ENCODE measurements at places on chromosomes 7 and 10.
A peak's percentile ranks its signal among the peaks of the same experiment; 100 is the strongest.

GRCh38 chr10:65377687-65378086 lies 1548.1 kb upstream of the LRRTM3 start:
- DNase-seq = no peak

GRCh38 chr10:114749510-114749909 lies 72.1 kb upstream of the FHIP2A start:
- DNase-seq = no peak

DNA sequence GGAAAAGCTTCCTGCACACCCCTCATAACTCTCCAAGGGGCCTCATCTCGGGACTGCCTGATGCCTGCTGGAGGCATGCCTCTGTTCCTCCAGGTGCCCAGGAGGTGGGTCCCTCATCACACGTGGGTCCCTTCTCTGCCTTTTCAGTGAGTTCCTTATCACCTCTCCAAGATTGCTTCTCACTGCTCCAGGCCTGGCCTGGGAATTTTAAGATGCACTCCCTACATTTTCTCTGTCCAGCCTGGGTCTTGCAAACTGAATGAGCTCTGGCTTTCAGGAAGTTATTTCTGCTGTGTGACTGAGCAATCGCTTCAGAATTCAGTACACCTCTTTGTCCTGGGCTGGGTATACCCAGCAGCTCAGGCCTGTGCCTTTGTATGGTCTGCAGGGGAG lies 43.8 kb downstream of the LRRC18 start:
- no peak for DNase-seq

DNA sequence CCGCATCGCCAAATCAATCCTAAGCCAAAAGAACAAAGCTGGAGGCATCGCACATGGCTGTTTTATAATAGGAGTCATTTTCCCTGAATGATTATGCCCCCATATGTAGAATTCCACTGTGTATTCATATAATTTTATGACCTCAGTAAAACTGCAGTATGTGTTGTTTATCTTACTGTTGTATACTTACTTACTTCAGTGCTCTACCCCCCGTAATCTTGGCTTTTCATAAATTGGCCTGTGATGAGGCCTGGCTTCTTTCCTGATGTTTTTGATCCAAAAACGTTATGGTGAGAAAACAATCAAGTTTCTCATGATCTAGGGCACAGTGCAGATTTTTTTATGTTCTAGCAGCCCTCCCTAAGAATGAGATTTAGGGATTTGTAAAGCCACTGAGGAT lies 306.4 kb upstream of the FZD1 start:
- DNase-seq = no peak

- no peak for DNase-seq
These were observed 59.7 kb downstream of the GALNT11 start for GRCh38 chr7:152085131-152085530.

GRCh38 chr7:156942708-156943090 lies 6.8 kb upstream of the NOM1 start:
- peak; percentile 83 for DNase-seq

- DNase-seq = no peak
These were observed 81.8 kb upstream of the CREB5 start for GRCh38 chr7:28330384-28331070.

GRCh38 chr7:14905764-14906163 lies 3.2 kb upstream of the DGKB start:
- DNase-seq = peak; percentile 48

DNA sequence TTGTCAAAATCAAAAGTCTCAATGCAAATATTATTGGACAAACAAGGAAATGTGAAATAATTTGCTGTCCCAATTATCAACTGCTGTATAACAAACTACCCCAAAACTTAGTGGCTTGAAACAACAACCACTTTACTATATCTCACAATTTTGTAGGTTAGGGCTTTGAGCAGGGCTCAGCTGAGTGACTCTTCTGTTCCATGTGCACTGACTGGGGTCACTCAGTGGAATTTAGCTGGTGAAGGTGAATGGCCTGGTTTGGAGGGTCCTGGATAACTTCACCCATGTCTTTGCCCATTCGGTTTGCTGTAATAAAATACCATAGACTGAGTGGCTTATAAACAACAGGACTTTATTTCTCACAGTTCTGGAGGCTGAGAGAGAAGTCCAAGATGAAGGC lies 3.7 kb upstream of the GSDME start:
- no peak for DNase-seq

GRCh38 chr7:400901-401485 lies 111.0 kb downstream of the FOXL3 start:
- DNase-seq = no peak

DNA sequence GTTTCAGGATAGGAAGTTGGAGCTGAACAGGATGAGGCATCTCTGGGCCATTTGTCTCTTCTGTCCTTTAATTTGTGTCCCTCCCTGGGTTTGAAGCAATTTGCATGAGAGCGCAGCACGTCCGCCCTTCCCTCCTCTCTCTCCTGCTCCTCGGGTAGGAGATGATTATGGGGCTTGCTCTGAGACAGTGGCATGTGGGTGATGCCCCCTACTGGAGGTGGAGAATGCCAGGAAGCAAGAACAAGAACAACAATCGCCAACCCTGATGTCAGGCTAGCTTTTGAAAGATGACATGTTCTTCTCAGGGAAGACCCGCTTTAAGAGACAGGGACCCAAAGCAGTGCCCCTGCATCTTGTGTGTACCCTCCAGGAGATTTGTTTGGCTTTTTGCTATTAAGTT lies 63.9 kb upstream of the LOXL4 start:
- peak; percentile 46 for DNase-seq

DNA sequence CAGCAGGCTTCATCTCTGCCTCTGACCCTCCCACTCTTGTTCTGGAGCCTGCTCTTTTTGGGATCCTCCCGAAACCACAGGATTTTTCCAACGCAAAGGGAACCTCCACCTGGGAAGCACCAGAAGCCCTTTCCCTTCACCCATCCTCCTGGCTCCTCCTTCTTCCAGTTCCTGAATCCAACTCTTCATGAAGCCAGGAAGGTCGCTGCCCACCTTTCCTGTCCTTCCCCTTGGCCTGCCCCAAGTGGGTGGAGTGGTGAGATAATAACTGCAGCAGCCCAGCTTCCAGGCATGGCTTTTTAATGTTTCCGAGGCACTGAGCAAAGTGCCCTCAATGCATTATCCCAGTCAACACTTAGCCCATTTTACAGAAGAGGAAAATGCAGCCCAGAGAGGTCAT lies 70.8 kb upstream of the EEPD1 start:
- no peak for DNase-seq

- no peak for DNase-seq
These were observed 22.4 kb upstream of the CYTH3 start for GRCh38 chr7:6294839-6295238.

- DNase-seq = peak; percentile 65
These were observed 95.4 kb downstream of the ELMO1 start for GRCh38 chr7:37352974-37353948.

GRCh38 chr10:78899996-78900714 lies 168.6 kb upstream of the ZMIZ1 start:
- DNase-seq = no peak

DNA sequence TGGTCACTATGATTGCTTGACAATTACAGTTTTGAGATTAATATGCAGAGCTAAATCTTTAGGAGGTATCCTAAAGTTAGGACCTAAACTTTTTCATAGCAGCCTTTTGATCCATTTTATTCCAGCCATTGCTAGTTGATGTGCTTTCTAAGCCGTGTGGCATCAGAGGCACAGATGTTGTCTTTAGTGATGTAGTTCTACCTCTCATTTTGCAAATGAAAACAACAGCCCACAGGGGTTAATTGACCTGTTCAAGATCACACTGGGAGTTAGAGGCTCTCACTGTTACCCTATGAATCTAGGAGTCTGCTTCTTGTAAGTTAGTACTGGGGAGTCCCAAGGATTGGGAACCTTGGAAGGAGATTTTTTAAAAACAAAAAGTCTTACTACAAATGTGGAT lies 10.6 kb downstream of the AUTS2 start:
- no peak for DNase-seq

GRCh38 chr10:88981435-88981834 lies 9.2 kb upstream of the FAS start:
- no peak for DNase-seq

- DNase-seq = no peak
These were observed 59.6 kb downstream of the BLNK start for GRCh38 chr10:96211764-96212163.

All from DMS53 (cell line).